ENCODE measurements at places on chromosomes 12 and 14.

DNA sequence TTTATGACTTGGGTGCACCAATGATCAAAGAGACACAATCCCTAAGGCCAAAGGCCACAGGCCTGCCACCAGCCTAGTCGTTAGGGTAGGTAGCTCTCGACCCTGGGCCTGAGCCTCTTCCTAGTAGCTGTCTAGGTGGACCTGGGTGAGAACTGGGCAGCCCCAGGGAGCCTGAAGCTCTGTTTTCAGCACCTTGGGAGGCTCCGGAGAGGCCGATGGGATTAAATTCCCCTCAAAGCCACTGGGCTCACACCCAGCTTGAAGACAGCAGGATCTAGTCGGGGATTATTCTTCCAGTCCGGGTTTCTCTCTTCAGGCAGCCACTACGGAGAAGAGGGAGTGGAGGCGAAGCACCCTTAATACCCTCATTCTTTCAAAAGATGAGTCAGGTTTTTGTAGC, 79.8 kb downstream of the TMEM260 start:
- no peak for DNase-seq

- no peak for DNase-seq
Observed at GRCh38 chr14:56857216-56857615, 46.9 kb upstream of the OTX2 start.

DNA sequence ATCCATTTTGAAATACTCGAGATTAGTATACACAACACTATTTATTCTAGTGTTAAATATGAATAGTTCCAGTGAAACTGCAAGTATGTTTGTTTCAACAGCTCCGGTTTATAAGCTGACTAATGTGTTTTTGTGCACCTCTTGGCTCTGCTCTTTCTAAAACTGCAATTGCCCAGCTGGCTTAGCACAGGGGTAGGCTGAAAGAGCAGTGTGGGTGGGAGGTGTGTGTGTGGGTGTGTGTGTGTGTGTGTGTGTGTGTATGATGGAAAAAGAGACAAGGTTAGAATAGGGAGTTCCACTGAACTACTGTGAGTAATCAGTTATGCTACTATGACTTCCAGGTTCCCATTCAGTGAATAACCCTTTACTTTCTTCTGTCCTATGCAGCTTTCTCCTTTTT, 37.8 kb upstream of the DDHD1 start:
- DNase-seq: peak; percentile 88

DNA sequence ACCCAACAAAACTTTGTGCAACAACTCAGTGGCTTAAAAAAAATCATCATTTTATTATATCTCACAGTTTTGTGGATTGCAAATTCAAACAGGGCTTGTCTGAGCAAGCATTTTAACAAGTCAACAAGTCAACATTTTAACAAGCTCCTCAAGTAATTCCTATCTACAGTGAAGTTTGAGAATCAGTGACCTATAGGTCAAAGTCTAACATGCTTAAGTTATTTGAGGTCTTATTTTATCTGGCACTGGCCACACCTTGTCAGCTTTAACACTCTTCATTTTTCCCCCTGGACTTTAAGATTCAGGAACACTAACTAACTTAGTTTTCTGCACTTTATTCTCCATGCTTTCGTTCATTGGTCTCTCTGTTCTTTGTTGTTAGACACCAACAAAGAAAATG, 71.2 kb upstream of the PELI2 start:
- DNase-seq: no peak

DNA sequence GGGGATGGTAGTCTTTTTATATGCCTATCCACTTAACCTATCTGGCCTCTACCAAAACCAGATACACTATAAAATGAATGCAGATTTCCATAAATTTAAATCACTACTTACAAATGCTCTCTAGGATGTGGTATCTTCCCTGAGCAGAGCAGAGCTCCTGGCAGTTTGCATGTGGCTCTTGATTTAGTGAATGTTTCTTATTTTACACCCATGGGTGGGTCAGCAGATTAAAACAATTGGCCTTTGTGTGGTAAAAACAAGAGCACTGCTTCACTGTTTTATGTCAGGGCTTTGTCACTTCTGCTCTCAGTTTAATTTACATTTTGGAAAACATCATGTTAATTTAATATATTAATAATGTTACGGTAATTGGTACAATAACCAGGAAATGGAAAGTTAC, 5.5 kb downstream of the TAS2R19 start:
- no peak for DNase-seq

All from activated CD4-positive, alpha-beta memory T cell treated with anti-CD3 and anti-CD28 coated beads for 36 hours (primary cell).